Stimulated activated naive CD8-positive, alpha-beta T cell treated with anti-CD3 and anti-CD28 coated beads, Interleukin-15, Interleukin-2, amounts not matched to agents 100 U/mL and 50 U/mL, for 24 hours (primary cell): ENCODE measurements at places on chromosomes 2 and 18.

- no peak for DNase-seq
Observed at GRCh38 chr2:241772063-241772499, 4.5 kb upstream of the GAL3ST2 start.

GRCh38 chr18:42745171-42745570 lies 370.3 kb downstream of the RIT2 start:
- DNase-seq, result no peak

DNA sequence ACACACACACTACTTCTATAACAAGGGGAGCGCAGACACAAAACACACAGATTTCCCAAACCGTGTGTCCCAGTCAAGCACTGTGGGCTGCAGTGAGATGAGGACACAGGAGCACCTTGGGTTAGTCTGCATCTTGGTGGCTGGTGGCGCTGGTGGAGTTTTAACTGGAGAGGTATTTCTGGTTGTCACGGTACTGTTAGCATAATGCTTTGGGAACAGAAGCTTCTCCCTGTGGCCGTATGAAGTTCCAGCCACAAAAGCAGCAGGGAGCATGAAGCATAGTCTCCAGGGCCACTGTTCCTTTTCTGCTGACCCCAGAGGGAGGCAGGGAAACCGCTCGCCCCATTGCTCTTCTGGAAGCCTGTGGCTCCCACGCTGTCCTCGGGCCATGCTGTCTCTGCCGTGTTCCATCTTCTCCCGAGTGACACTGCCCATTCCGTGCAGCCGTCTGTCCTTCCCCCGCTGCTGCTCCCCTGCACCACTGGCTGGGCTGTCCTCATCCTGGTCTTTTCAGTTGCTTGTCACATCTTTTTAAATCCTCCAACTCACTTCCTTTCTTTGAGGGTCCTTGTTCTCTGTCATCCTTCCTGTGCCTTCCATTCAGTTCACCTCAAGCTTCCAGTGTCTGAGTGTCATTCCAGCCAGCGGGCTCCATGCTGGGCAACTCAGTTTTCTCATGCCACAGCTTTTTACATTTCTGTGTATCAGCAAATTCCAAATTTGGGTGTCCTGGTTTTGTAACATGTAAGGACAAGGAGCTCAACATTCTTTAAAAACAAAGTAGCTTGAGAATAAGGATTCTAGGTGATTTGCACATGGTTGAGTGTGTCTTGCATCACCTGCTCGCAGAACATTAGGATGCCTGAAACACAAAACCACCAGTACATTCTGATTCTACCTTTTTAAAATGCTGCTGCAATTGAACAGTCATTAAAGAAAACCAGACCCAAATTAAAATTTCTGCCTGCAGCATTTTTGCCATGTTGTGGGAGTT lies 125.0 kb downstream of the MTCL1 start:
- DNase-seq, result no peak

DNA sequence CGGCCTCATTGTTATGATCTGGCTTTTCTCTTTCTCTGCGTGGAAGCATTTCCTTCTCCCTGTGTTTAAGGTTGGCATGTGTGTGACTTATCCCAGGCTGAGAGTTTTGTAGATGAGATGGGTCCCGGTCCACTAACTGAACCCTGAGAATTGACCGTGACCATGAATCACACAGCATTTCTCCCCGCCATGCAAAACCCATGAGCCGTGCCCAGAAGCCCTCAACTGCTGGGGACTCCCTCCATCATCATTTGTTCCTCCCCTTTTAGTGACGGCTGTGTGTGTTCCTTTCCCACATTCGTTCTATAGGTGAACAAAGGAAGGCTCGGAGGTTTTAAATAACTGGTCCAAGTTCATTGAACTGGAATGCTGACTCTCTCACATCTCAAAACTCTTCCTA lies 30.1 kb upstream of the TXNDC2 start:
- no peak for DNase-seq

GRCh38 chr18:62464266-62464665 lies 58.6 kb upstream of the ZCCHC2 start:
- DNase-seq, result no peak

- DNase-seq, result no peak
Observed at GRCh38 chr2:236164201-236164924, 3.8 kb downstream of the GBX2 start.

- peak; percentile 44 for DNase-seq
Observed at GRCh38 chr2:127641846-127642507, 4.0 kb upstream of the GPR17 start.

GRCh38 chr2:207640661-207641060 lies 15.5 kb upstream of the METTL21A start:
- no peak for DNase-seq

- no peak for DNase-seq
Observed at GRCh38 chr18:37935086-37935485, 369.5 kb upstream of the CELF4 start.

DNA sequence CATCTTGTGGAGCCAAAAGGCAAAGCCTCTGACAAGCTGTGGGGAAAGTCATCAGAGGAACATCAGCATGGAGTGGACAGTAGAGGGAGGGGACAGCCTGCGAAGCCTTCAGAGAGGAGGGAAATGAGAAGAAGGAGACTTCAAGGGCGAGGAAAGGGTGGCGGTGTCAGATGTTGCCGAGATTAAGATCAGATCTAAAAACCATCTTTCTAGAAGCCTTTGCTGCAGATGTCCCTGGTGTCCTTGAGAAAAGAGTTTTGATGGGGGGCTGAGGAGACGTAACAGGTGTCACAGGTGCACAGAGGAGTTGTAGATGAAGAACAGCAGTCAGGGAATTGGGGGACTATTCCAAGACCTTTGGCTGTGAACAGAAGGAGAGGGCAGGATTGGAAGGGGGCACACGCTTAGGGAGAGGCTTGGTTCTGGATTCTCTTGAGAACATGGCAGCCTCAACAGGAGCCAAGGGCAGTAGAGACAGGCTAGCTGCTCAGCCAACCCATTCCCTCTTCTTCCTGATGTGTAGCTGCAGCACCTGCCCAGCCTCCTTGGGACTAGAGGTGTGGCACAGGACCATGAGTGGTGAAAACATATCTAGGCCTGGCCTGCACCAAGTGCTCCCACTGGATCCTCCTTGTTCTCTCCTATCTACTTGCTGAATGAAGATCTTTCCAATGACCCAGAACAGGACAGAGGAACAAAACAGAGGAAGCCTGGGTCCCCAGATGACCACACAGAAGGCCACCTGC lies 22.7 kb upstream of the NCL start:
- DNase-seq, result no peak

- no peak for DNase-seq
Observed at GRCh38 chr2:103448495-103448894, 686.7 kb downstream of the TMEM182 start.

DNA sequence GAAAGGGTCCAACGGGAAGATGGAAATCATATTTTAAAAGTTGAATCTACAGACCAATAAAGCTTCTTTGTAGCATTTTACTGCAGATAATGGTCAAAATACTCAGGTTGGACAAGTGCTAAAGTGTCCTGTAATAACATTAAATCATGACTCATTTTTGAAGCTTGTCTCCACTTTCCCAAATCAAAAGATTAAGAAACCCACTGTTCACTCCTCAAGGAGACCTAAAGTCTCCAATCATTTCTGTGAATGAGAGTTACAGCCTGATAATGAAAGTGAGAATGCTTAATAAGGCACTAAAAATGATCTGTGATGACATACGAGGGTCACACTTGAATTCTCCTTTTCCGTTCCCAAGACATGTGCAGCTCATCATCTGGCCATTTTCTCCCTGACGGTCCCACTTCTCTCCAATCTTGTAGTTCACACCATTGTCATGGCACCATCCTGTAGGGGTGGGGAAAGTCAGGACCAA lies 53.4 kb downstream of the ATIC start:
- no peak for DNase-seq

GRCh38 chr2:217790681-217791392 lies 212.0 kb downstream of the TNS1 start:
- DNase-seq, result no peak

DNA sequence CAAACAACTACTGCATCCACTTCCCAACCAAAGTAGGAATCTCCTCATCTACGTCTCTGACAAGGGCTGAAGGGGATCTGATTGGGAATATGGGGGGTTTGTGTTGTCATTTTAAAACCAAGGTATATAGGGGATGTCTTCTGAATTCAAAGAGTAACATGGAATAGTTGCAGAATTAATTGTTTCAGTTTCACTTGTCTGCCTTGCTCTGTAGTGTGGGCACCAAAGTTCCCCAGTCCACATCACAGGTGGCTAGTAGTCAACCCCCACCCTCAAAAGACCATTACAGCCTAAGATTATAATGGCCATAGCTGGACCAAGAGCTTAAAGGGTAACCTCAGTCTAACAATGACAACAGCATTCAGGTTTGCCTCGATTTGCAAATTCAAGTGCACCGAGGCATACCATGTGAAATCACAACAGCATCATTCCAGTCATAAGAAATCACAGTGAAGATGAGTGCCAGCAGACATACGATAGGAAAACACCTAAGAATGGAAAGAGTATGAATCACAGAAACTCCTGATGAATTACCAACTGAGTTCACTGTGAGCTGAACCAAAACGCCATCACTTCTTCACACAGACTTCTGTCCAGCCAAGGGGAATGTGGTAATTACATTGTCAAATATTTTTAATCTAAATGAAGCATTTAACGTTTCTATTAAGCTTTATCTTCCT lies 52.4 kb downstream of the MYO5B start:
- no peak for DNase-seq

- DNase-seq, result no peak
Observed at GRCh38 chr2:55772109-55772980, 78.7 kb upstream of the PNPT1 start.

- no peak for DNase-seq
Observed at GRCh38 chr18:5558851-5559250, 15.1 kb upstream of the EPB41L3 start.

- no peak for DNase-seq
Observed at GRCh38 chr2:83823229-83823628, 635.9 kb downstream of the SUCLG1 start.

DNA sequence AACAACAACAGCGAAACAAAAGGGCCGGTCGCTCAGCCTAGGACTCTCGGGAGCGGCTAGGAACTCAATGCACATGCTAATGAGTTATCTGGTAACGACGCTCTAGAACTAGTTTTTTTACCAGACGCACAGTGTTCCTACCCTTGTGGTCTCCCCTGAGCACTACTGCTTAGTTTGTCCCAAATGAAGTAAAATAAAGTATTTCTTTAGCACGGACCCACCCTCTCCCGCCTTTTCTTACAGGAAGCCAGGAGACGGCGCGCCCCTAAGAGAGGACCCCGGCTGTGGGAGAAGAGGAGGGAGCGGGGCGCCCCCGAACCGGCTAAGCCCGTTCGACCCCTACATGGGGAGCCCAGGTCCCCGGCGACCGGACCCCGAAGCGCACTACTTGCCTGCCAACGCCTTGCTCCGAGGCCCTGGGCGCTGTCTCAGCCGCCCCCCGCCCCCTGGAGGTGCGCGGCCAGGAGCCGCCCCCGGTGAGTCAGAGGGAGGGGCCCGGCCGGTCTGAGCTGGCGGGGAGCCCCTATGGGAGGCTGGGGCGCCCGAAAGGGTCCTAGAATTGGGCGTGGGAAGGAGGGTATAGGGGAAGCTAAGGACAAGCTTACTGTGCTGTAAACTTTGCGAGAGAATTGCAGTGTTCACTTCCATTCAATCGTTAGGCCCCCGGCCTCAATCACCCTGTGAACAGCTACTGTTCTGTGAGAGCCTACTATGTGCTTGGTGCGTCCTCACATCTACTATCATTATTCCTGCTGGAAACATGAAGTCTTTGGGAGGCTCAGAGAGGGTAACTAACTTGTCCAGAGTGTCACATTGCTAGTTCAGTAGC lies 3.6 kb upstream of the CAPG start:
- peak; percentile 77 for DNase-seq

DNA sequence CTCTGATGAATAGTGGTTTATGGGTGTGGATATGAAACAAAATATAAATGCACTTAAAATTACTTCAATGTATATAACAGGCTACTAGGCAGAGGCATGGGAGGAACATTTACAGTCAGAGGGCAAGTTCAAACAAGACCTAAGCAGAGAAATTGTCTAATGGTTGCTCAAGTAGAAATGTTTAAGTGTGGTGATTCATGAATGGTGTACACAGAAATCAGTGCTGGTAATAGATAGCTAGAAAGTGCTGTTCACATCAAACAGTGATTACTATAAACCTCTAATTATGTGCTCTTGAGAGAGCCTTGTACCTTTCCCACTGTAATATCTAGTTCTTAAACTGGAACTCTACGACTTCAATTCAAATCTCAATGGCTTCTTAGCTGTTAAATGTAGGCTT lies 485.1 kb downstream of the NRXN1 start:
- no peak for DNase-seq

- DNase-seq, result no peak
Observed at GRCh38 chr18:56443166-56443907, 195.1 kb downstream of the TXNL1 start.

- DNase-seq, result no peak
Observed at GRCh38 chr2:211093743-211094303, 537.4 kb downstream of the CPS1 start.

GRCh38 chr2:173077506-173078177 lies 2.0 kb downstream of the MAP3K20 start:
- no peak for DNase-seq

DNA sequence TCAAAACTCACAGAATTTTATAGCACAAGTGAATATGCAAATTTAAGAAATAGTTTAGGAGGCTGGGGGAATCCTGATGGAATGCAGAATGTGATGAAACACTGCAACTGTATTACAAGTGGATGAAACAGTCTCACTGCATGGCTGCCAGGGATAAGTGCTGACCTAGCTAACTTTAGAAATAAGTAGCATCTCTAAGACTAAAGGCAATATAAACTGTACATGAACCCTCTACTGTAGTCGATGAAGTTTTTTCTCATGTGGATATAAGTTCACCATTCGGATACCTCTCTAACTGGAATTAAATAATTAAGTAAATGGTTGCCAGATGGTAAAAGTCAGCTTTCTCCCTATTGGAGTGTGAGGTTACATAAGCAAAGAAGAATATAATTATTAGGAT lies 777.8 kb upstream of the RAB6C start:
- DNase-seq, result no peak

- no peak for DNase-seq
Observed at GRCh38 chr2:59713577-59713976, 839.9 kb downstream of the BCL11A start.

DNA sequence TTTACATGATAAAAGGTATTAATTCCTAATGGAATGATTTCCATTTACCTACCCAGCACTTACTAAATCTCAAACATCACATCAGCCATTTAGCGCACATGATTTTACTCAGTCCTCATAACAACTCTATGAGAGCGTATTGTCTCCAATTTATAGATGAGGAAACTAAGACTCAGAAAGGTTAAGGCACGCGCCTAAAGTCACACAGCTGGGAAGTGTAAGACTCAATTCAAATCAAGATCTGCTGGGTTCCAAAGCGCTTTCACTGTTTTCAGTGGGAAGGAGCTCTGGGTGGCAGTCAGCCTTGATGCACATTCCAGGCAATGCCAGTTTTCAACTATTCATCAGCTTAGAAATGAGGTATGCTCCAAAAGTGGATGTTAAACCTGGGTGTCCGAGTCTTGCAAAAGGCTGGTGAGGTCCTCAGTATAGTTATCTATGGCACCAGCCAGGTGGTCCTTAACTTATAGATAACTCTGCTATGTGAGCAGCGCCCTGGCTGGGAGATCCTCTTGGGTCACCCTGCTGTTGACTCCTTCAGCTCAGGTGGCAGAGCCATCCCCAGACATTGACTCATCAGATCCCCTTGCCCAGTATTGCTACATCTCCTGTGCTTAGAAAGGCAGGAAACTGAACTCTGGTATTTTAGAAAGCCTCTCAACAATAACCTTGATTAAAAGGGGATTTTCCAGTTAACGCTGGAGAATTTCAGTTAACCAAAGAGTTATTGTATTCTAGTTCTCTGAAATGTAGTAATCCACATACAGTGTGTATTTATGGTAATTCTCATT lies 47.1 kb downstream of the SLC4A1AP start:
- DNase-seq, result no peak
